Myometrial cell (primary cell): ENCODE measurements at places on chromosomes 3 and 15. TPM values are rescaled to one million over a fixed set of nuclear protein-coding genes. Genes with fewer than 3 reads are reported as not detected.

Gene CAMP
- not detected in 2 replicates for total RNA-seq

Gene EHHADH
- total RNA-seq: 6.6 and 9.7 TPM in 2 replicates

Gene KIF7
- total RNA-seq: 12.8 and 13.0 TPM in 2 replicates

Gene AHSG
- total RNA-seq: not detected in 2 replicates

Gene SKOR1
- under 0.01 TPM in 1 of 2 replicates, not detected in the other for total RNA-seq

Gene FMN1
- 1.2 TPM in 2 replicates for total RNA-seq

Gene MAPK6
- 52.5 and 61.5 TPM in 2 replicates for total RNA-seq

Gene ARGFX
- not detected in 2 replicates for total RNA-seq

Gene ZNF35
- total RNA-seq: 5.7 and 9.5 TPM in 2 replicates

Gene GOLGA8S
- total RNA-seq: not detected in 2 replicates

Gene NEK10
- total RNA-seq: 0.29 and 6.7 TPM in 2 replicates

Gene P2RY13
- not detected in 2 replicates for total RNA-seq

Gene UNC45A
- 54.1 and 55.4 TPM in 2 replicates for total RNA-seq

Gene SH2D7
- total RNA-seq: not detected in 2 replicates

Gene GP5
- under 0.01 TPM in 2 replicates for total RNA-seq

Gene PP2D1
- not detected in 2 replicates for total RNA-seq

Gene LSM3
- 16.3 and 17.6 TPM in 2 replicates for total RNA-seq

Gene ATP13A4
- total RNA-seq: not detected in 2 replicates

Gene KBTBD12
- not detected in 2 replicates for total RNA-seq

Gene PTH1R
- total RNA-seq: 1.4 and 1.6 TPM in 2 replicates

Gene TIPARP
- total RNA-seq: 25.9 and 26.8 TPM in 2 replicates

Gene MYNN
- total RNA-seq: 9.2 and 17.5 TPM in 2 replicates

Gene GPR160
- 0.71 TPM in 1 of 2 replicates, not detected in the other for total RNA-seq

Gene GATM
- total RNA-seq: under 0.01 TPM in 1 of 2 replicates, not detected in the other

Gene RGMA
- under 0.01 and 0.35 TPM in 2 replicates for total RNA-seq

Gene ZDHHC23
- 0.35 TPM in 1 of 2 replicates, not detected in the other for total RNA-seq

Gene MITF
- 25.4 and 26.1 TPM in 2 replicates for total RNA-seq

Gene LRRC31
- not detected in 2 replicates for total RNA-seq

Gene ARHGEF26
- 4.1 and 10.1 TPM in 2 replicates for total RNA-seq

Gene TUSC7
- not detected in 2 replicates for total RNA-seq

Gene ITIH1
- not detected in 2 replicates for total RNA-seq

Gene DPPA4
- total RNA-seq: not detected in 2 replicates

Gene DPPA2
- total RNA-seq: not detected in 2 replicates

Gene ZMYND10
- total RNA-seq: 1.7 and 3.0 TPM in 2 replicates

Gene GOLGA6A
- not detected in 2 replicates for total RNA-seq

Gene ARIH1
- 16.7 and 19.3 TPM in 2 replicates for total RNA-seq
